ENCODE measurements at places on chromosomes 1 and 21.

GRCh38 chr1:3453203-3453761 is 1.2 kb upstream of the ARHGEF16 start:
- DNase-seq = peak; percentile 75

DNA sequence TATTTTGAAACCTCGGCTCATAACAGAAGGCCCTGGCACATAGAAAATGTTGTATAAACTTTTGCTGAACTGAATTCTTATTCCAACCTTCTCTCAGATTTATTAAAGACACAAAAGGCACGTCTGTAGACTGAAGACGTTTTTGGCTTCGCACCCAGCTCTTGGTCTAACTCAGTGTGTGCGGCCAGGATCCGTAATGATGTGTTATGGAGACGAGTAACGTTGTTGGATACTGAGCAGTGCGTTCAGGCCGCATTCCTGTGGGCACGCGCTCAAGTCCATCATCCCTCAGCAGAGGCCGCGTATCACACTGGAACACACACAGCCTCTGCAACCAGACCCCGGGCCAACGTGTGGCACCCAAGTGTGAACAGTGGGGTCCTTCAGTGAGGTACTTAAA is 154.8 kb upstream of the RAB4A start:
- no peak for DNase-seq

- no peak for DNase-seq
Measured at GRCh38 chr21:44694776-44695175, 2.2 kb upstream of the KRTAP10-12 start.

DNA sequence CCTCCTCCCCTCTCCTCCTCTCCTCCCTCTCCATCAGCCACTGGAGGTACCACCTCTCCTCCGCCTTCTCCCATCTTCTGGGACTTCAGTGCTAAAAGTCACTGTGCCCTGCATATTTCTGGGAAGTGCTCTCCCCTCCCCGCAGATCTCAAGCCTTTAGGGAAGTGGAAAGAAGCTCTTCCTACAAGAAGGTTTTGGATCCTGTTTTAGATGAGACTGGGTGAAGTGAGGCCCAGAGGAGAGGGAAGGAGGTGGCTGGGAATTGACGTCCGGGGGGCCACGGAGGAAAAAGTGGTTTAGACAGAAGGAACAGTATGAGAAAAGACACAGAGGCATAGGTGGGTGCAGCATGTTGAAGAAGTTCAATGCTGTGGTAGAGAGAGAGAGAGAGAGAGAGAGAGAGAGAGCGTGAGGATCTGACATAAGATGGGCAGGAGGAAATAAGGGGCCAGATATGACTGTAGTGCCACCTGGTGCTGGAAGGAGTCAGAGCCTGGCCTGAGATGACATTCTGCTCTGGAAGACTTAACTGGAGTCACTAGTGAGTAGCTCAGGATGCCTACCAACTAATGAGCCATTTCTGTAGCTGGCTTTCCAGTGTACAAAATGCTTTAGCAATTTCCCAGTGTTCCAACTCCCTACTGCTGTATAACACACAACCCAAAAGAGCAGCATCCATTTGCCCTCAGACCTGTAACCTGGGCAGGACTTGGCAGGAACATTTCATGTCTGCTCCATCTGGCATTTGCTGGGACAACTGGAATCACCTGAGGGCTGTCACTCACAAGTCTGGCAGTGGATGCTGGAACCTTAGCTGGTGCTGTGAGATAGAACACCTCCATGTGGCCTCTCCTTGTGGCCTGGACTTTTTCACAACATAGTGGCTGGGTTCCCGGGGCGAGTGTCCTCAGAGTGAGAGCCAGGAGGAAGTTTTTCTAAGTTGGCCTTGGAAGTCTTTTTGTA is 16.6 kb upstream of the ZSCAN20 start:
- DNase-seq = no peak

DNA sequence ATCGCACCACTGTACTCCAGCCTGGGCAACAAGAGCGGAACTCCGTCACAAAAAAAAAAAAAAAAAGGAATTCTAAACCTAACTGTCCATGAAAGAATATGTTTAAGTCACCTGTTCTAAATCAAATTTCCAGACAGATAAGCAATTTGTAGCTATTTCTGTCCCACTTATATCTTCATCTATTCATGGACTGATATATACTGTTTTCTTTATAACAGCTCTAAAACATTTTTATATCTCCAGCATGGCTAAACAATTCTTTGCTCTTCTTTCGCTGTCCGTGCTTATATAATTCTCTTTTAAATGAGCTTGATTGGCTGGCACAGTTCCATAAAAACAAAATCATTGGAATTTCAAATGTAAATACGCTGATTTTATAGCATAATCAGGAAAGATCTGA is 30.5 kb downstream of the BRWD1 start:
- no peak for DNase-seq

DNA sequence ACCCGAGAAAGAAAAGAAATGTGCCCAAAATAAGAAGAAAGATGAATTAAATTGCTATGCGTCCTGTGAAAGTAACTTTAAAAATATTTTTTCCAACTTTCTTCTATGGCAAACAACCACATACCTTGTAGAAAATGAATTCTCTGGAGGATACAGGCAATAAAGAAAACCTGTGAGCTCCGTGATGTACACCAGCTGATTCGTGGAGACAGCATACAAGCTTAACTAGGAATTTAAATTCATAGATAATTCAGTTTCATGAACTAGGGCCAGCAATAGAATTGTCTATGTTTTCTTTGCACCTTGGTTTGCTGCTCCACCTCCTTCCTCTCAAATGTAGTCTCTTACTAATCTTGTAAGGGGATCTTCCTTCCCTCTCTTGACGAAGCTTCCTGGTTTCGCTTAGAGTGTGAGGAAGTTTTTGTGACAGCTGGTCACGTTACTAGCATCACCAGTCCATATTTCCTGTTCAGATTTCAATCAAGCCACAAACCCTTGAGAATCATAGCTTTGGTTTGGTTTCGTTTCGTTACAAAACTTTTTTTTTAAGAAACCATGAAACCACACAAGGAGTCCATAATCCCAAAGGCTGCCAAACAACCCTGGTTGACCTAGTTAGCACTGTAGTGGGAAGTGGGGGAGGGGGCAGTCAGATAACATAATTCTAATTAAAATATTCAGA is 35.8 kb downstream of the GREM2 start:
- no peak for DNase-seq

- DNase-seq = no peak
Measured at GRCh38 chr21:32768530-32768929, 3.0 kb downstream of the PAXBP1 start.

DNA sequence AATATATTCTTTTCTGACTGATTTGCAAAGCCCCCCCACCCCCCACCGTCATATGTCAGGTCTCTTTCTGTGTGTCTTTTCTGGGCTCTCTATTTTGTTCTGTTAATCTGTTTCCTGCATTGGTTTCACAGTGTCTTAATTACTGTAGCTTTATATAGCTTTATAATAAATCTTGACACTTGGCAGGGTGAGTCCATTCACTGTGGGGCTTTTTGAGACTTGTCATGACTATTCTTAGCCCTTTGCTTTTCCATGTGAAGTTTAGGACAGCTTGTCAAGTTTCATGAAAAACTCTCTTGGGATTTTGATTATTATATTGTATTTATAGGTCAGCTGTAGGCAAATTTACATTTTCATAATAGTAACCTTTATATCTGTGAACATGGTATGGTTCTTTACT is 50.4 kb downstream of the MIGA1 start:
- DNase-seq = no peak

GRCh38 chr1:229778794-229779193 is 152.7 kb downstream of the URB2 start:
- no peak for DNase-seq

DNA sequence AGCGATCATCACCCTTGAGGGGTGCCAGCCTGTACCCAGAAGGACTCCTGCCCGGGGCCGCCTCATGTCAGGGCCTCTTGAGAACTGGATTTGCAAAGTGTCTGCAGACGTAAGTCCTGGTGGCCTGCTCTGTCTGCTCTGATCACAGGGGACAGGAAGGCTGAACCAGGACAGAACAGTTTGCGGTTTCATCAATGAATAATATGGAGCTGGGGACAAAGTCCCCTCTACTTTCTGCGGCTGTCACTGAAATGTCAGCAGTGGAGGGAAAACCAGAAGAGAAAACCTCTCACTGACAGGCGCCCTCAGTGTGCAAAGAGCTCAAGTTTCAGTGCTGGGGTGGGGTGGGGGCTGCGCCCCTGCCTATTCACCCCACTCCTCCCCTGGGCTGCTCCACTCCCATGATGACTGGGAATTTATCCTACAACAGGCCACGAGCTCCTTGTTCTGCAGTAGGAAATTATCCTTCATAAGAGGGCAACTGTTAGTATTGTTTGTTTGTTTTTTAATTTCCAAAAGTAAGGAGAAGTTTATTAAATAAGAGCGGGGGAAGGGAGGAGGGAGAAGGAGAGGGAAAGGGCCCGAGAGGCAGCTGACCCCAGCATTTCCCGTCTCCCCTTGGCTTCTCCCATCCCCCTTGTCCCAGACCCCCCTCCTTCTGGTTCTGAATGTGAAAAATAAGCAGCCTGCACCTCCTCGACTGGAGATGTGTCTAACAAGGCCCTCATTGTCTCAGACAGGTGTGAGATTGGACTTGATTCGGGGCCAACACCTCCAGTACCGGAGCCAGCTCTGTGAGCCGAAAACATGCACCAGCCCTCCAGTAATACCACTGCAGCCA is 149.2 kb downstream of the CLIC6 start:
- DNase-seq = no peak

DNA sequence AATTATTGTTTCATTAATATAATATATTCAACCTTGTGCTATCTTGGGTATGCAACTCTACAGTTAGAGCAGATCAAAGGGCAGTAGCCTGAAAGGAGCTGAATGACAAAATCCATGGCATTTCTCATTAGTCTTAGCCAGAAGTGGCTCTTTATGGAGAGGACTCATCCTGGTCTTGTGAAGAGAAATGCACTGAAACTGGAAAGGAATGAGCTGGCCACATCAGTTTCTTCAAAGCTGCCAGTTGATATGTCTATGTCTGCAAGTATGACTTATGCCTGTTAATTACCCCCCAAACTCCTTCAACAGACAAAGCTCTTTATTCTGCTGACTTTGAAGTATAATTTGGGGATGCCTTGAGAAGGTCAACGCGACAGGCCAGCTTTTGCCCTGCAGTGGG is 119.0 kb upstream of the UBE2U start:
- no peak for DNase-seq

GRCh38 chr1:119731741-119732430 is 20.2 kb downstream of the PHGDH start:
- DNase-seq = no peak

GRCh38 chr1:152125834-152126443 is 10.7 kb upstream of the TCHH start:
- DNase-seq = no peak

DNA sequence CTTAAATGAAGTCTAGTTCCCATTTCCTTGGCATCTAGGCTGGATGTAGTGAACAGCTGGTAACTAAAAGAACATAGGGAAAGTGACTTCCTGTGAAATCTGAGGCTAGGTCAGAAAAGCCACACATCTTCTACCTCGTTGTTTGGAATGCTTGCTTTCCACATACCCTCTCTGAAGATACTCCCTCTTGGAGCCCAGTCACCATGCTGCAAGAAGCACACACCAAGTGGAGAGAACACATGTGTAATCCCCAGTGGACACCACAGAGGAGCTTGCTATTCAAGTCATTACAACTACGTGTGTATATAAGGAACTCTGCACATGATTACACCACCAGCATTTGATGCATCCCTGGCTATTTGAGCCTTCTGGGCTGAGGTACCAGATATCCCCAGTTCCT is 125.9 kb downstream of the RGS21 start:
- no peak for DNase-seq

DNA sequence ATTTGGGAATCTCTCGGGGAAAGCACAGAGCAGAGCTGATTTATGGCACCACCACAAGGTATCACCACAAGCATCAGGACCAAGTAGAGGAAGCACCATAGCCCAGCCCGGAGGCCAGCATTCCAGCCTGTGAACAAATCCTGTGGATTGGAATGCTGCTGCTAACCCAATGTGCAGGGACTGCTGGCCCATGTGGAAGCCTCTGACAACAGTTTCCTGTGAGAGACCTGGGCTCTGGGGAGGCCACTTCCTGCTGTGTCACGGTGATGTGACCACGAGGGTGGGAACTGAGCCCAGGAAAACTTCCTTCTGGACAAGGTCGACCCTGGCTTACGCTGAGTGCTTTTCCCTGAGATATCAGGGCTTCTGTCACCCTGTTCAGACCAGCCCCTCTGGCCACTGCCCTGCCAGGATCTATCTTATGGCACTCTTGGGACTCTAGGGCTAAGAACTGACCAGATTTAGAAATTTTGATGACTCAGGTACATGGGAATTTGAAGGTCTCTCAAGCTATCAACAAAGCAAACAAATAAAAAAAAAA is 88.3 kb upstream of the NGF start:
- no peak for DNase-seq

- DNase-seq = no peak
Measured at GRCh38 chr21:45922648-45923047, 58.9 kb upstream of the COL6A1 start.

DNA sequence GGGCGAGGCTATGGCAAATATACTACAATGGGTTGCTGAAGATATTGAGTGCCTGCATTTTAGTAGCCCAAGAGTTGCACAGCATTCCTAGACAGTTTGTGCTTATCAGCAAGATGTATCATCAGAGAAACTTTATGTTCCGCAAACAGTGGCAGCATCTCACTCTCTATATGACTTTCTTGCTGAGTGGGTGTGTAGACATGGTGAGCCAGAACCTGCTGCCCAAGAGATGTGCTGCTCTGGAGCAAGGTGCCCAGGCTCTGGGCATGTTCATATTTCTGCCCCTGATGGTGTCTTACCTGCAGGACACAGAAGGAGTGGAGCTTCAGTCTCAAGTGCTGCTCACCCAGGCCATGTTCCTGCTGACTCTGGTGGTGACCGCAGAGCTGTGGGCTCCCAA is 8.2 kb upstream of the RGSL1 start:
- DNase-seq = no peak

Measured in stimulated activated CD4-positive, alpha-beta T cell treated with anti-CD3 and anti-CD28 coated beads, Interleukin-4, amount 100 ng/mL, for 1 hour (primary cell).